ENCODE measurements at places on chromosomes 13 and 19. TPM values are rescaled to one million over a fixed set of nuclear protein-coding genes. Genes with fewer than 3 reads are reported as not detected.
A peak's percentile ranks its signal among the peaks of the same experiment; 100 is the strongest.

The PLIN4 gene
- total RNA-seq: 0.08 TPM

The ZNF763 gene
- 0.66 TPM for total RNA-seq

The KLK7 gene
- not detected for total RNA-seq

The NXNL1 gene
- not detected for total RNA-seq

The ZNF256 gene
- 4.6 TPM for total RNA-seq

The OR7D2 gene
- total RNA-seq: not detected

The PLIN3 gene
- total RNA-seq: 73.6 TPM

The PPP1R15A gene
- 30.6 TPM for total RNA-seq

- DNase-seq: no peak
Measured at GRCh38 chr19:21593934-21594820, 88.8 kb downstream of the ZNF429 start.

- no peak for DNase-seq
Measured at GRCh38 chr13:67221630-67222226, 8.4 kb downstream of the PCDH9 start.

- no peak for DNase-seq
Measured at GRCh38 chr19:33813391-33814101, 16.9 kb downstream of the KCTD15 start.

GRCh38 chr19:46975925-46976782, 43.5 kb upstream of the NPAS1 start:
- no peak for DNase-seq

DNA sequence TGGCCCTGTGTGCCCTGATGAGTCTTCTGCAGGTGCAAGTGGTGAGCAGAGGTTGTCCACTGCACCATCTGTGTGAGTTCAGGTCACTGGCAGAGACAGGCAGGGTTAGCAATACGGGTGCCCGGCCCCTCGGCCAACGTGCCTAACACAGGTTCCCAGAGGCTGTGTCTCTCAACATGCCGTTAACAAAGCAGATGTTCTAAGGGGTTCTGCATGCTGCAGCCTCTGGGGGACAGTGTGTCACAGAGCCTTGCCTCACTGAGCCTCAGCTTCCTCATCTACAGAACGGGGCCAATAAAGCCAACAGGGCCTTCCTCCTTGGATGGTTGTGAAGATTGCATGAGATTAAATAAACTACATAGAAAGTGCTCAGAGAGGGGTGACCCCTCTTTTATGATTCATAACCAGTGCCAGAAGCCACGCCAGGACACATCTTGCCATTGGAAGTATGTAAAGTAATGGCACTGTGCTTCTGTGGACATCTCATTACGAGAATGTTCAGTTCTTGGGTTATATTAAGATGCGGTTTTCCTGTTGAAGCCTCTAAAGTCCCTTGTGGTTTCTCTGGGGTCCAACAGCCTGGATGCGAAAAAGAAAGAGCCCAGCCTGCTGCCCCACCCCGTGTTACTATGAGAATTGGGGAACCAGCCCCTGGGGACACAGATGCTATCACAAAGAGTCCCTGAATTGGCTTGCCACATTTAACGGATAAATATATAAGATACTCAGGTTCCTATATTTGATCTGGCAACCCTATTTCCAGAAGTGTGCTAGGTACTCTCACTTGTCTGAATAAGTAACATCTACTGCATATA, 11.2 kb upstream of the ARHGEF18 start:
- peak; percentile 99 for DNase-seq

- no peak for DNase-seq
Measured at GRCh38 chr19:17681505-17682125, 6.5 kb downstream of the UNC13A start.

- DNase-seq: no peak
Measured at GRCh38 chr13:41145136-41145908, 12.7 kb upstream of the KBTBD6 start.

DNA sequence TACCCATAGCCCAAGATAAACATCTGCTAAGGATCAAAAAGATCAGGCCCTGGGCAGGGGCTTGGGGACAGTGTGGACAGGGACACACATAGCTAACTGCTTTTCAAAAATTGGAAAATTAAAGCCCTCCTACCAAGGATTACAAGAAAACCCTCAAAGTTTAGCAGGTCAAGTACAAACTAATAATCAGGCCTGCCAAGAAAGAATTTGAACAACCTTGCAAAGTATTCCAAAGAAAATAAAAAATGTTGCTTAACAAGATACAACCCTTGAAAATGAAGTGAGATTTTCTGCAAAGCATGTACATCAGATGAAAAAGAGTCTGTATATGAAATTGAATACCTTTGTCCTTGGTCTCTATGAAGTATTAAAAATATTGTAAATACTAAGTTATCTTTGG, 67.3 kb downstream of the KLF12 start:
- DNase-seq: no peak

- DNase-seq: no peak
Measured at GRCh38 chr13:111322916-111323331, 2.5 kb downstream of the TEX29 start.

DNA sequence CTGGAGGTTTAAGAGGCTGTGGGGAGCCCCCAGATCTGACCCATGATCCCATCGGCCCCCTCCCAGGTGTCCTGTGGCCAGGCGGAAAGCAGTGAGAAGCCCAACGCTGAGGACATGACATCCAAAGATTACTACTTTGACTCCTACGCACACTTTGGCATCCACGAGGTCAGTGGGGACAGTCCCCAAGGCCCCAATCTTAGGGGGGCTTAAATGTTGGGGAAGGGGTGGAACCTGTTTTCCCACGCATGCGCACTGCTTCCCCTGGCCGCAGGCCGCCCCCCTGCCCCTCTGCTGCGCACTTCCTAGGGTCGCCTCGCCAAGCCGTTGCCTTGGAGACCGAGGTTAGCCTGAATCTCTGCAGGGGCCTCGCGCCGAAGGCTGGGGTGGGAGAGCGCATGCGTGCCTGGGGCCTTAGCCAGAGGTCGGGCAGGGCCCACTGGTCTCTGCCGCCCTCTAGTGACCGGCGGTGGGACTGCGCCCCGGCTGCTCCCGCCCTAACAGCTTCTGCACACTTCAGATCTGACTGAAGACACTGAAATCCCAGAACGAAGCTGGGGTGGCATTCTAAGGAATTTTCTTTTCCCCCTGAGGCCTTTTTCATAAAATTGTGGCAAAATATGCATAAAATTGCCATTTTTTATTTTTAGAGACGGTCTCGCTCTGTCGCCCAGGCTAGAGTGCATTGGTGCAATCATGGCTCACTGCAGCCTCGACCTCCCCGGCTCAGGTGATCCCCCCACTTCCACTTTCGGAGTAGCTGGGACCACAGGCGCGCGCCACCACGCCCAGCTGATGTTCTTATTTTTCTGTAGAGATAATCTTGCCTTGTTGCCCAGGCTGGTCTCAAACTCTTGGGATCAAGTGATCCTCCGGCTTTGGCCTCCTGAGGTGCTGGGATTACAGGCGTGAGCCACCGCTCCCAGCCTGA, 3.6 kb downstream of the PRMT1 start:
- no peak for DNase-seq

GRCh38 chr13:25690582-25690981, 318.8 kb downstream of the ATP8A2 start:
- DNase-seq: no peak

GRCh38 chr13:97359181-97360057, 74.5 kb upstream of the RAP2A start:
- DNase-seq: no peak

DNA sequence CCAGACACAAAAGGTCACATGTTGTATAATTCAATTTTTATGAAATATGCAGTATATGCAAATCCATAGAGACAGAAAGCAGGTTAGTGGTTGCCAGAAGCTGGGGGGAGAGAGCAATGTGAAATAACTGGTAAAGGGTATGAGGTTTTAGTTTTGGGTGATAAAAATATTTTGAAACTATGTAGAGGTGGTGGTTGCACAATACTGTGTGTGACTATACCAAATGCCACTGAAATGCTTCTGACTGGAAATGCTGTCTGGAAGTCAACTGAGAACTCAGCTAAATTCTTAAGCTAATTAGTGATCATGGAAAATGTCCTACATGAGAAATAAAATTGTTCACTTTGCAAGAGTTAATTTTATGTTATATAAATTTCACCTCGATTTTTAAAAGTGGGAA, 65.3 kb upstream of the RXFP2 start:
- no peak for DNase-seq

DNA sequence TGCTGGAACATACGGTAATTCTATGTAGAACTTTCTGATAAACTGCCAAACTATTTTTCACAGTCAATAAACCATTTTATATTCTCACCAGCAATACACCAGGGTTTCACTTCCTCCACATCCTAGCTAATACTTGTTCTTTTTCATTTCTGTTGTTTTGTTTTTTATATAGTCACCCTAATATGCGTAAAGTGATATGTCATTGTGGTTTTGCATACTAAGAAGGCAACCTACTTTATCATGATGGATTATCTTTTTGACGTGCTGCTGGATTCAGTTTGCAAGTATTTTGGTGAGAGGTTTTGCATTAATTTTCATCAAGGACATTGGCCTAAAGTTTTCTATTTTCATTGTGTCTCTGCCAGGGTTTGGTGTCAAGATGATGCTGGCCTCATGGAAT, 1384.1 kb downstream of the UQCRFS1 start:
- DNase-seq: no peak

- DNase-seq: no peak
Measured at GRCh38 chr19:58346961-58347929, 6.0 kb downstream of the A1BG start.

- no peak for DNase-seq
Measured at GRCh38 chr19:29624489-29625185, 18.6 kb downstream of the POP4 start.

- DNase-seq: no peak
Measured at GRCh38 chr13:41605319-41606285, 148.3 kb downstream of the RGCC start.

GRCh38 chr13:112908342-112908741, 60.7 kb upstream of the MCF2L start:
- no peak for DNase-seq

- DNase-seq: no peak
Measured at GRCh38 chr13:101298517-101298916, 117.8 kb downstream of the NALCN start.

GRCh38 chr19:40578442-40578908, 1.8 kb downstream of the SHKBP1 start:
- DNase-seq: no peak

DNA sequence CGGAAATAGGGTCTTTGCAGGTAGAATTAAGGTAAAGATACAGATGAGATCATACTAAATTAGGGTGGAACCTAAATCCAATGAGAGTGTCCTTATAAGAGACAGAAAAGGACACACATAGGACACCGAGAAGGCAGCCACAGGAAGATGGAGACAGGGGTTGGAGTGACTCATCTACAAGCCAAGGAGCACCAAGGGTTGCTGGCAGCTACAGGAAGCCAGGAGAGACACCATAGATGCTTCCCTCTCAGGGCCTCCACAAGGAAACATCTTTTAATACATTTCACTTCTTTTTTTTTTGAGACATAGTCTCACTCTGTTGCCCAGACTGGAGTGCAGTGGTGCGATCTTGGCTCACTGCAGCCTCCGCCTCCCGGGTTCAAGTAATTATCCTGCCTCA, 10.1 kb downstream of the TMEM143 start:
- DNase-seq: no peak

GRCh38 chr13:42607546-42607945, 33.6 kb downstream of the TNFSF11 start:
- no peak for DNase-seq
